Thymus (tissue), 14 donors: ENCODE measurements at places on chromosomes 13 and 19. TPM values are rescaled to one million over a fixed set of nuclear protein-coding genes. Genes with fewer than 3 reads are reported as not detected.

DNA sequence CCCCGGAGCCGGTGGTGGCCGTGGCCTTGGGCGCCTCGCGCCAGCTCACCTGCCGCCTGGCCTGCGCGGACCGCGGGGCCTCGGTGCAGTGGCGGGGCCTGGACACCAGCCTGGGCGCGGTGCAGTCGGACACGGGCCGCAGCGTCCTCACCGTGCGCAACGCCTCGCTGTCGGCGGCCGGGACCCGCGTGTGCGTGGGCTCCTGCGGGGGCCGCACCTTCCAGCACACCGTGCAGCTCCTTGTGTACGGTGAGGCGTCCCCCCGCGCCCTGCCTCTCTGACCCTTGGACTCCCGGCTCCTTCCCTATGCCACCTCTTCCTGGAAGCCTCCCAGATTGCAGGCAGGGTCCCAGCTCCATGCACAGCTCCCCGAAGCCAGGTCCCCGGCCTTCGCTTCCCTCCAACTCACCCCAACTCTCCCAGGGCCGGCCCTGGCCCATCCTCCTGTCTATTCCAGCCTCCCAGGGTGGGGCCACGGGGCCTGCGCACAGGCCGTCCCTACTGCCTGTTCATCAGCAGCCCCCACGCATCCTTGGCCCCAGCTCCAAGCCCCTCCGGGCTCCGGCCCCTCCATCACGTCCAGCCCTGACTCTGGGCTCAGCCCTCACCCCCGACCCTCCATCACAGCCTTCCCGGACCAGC is 1.7 kb downstream of the MADCAM1 start:
- no peak overlapping the region for H3K27ac ChIP-seq
- DNase-seq = no peak
- no peaks in the 10 kb centered on the region for H3K36me3 ChIP-seq
- peaks cover 48% of the 10 kb centered on the region for H3K27me3 ChIP-seq
- no peak overlapping the region for H3K4me3 ChIP-seq

The FLT1 gene
- polyA plus RNA-seq = 5.5 TPM

The N4BP2L1 gene
- polyA plus RNA-seq = 75.7 TPM

The C1QTNF9B gene
- 0.34 TPM for polyA plus RNA-seq
